ENCODE measurements at places on chromosomes 7 and 10.
A peak's percentile ranks its signal among the peaks of the same experiment; 100 is the strongest.

DNA sequence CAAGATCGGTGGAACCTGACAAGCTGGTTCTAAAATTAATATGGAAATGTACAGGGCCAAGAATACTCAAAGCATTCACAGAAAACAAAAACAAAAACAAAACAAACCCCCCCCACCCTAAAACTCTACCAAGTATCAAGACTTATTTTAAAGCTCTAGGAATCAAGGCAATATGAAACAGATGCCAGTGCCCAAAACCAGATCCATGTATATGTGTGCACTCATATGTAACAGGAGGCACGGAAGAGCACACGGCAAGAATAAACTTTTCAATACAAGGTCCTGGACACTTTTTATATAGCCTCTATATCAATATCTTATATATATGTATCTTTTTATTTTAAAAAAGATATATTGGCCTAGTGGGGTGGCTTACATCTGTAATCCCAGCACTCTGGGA, 35.5 kb downstream of the KDM7A start:
- no peak for DNase-seq

- DNase-seq, result peak; percentile 90
Observed at GRCh38 chr10:12348870-12349628, at the start of gene CAMK1D. CAMK1D (plus strand) TSS chr10:12349547.

DNA sequence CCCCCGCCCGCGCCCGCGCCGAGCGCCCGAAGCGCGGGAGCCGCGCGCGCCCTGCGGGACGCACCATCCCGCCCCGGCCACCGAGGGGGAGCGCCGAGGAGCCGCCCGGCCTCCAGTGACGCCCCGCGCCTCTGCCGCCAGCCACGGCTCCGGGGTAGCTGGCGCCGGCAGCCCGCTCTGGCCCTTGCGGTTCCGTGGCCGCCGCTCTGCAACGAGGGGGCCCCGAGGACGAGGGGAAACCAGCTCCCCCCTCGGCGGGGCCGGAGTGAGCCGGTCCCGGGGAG, at the start of gene PAXIP1:
TSS of gene PAXIP1 (minus strand) at position 33 of the 284 bp plus-strand sequence. CDS start 195 bp downstream, outside the sequence.
- DNase-seq, result peak; percentile 71

GRCh38 chr7:32039000-32039756, 31.0 kb downstream of the PDE1C start:
- no peak for DNase-seq

- no peak for DNase-seq
Observed at GRCh38 chr7:145732521-145732920, 384.1 kb upstream of the CNTNAP2 start.

- no peak for DNase-seq
Observed at GRCh38 chr7:38709123-38709522, 78.0 kb upstream of the AMPH start.

All from GDM1 (cell line).